ENCODE measurements at places on chromosomes 7 and 10.

GRCh38 chr10:7291487-7292270 lies 119.2 kb downstream of the SFMBT2 start:
- DNase-seq, result no peak

GRCh38 chr7:68840991-68841390 lies 757.3 kb upstream of the AUTS2 start:
- DNase-seq, result no peak

- DNase-seq, result no peak
These were observed 83.2 kb downstream of the HECTD2 start for GRCh38 chr10:91493313-91493712.

DNA sequence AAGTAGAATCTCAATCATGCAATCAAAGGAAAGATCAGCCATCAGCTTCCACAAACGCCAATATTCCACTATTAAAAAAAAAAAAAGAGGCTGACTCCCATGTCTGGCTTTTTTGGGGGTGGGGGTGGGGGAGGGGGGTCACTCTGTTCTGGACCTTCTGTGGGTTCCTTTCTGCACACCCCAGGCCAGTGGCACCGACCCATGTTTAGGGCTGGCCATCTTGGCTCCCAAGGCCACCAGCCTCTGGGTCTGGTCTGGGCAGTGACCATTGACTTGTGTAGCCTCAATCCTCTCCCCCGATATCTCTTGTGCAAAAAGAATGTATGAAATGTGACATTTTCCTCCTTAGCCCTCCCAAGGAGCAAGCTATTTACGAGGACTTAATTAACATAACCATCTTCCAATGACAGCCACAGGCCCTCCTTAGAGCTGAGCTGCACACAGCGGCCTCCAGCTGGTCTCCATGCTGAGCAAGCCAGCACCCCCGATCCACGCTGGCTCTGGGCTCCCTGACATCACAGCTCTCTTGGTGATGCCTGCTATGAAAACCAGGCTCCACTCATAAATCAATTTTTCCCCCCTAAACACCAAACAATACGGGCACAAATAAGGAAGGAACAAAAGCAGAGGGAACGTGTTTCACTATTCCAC lies 100.1 kb downstream of the ZRANB1 start:
- DNase-seq, result no peak

GRCh38 chr10:44126291-44126717 lies 258.6 kb downstream of the CXCL12 start:
- no peak for DNase-seq

GRCh38 chr7:102874166-102874829 lies 38.5 kb upstream of the LRRC17 start:
- DNase-seq, result no peak

GRCh38 chr10:1504940-1505339 lies 232.4 kb downstream of the ADARB2 start:
- no peak for DNase-seq

DNA sequence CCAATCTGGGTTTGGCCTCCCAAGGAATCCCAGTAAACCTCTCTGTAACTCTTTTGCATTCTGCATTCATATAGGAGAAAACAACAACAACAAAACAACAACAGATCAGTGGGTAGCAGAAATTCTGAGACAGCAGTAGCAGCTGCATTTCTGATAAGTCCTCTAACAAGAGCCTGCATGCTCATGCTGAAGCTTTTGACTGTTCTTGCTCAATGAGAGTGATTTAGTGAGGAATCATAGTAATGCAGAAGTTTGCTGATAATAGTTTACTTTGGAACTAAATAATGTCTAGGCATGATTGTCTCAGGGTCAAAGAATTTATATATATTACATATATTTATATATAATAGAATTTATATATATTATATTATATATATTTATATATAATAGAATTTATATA lies 35.2 kb downstream of the BMPER start:
- DNase-seq, result no peak

DNA sequence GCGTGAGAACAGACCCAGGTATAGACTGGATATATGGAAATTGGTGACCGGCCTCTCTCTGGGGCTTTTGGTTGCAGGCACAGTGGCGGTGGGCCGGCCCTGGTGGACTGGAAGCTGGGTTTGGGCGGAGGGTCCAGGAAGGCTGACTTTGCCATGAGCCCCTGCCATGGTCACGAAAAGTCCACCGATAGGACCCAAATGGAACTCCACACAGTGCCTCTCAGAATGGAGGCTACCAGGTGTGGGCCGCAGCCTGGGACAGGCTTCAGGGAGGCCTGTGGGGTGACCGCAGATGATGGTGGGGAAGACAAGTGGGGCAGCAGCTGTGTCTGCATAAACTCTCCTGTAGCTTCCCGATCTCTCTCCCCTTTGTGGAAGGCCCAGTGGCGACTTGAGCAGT lies 123.2 kb downstream of the DNAJB6 start:
- no peak for DNase-seq

- DNase-seq, result no peak
These were observed 116.2 kb downstream of the GFRA1 start for GRCh38 chr10:116156819-116157218.

DNA sequence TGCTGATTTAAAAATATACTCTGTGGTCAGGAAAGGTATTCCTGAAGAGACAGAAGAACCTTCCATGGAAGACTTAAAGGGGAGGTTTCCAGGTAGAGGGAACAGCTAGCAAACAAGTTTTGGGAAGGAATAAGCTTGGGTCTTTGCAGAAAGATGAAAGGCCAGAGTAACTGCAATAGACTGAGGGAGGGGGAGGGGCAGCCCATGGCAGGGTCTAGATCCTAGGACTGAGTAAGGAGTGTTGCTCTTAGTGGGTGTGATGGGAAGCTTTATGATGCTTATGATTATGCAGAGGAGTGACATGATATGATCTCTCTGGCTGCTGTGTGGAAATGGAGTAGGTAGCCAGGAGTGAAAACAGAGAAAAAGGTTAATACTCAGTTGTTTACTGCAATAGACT lies 90.0 kb upstream of the FEZF1 start:
- DNase-seq, result no peak

DNA sequence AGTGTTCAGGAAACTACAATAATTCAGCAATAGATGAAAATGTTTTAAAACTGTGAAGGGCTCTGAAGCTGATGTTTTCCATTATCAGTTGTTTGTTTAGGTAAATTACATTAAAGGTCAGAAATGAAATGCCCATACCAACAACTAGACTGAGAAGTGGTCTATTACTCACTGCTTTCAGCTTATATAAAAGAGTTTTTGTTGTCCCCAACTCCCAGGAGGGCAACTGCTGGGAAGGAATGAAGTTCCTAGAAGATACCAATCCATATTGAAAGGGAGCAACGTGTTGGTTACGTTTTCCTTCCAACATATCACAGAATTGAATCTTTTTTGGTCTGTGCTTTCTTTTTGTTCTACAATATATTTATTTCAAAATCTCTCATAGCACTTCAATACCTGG lies 330.6 kb upstream of the LRRN3 start:
- DNase-seq, result no peak

DNA sequence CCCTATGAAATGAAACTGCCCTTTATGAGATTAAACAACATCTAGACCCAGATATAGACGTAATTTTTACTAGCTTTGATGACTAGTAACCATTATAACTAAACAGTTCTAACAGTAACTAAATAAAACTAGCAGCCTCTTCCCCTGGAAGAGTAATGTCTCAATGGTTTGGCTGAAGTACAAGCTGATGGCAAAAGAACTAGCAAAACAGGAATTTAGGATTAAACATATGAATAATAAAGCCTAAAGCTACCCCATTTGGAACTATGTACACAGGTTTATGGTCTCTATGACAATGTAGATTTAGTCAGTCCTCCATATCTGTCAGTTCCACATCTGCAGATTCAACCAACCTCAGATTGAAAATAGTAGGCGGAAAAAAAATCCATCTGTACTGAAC lies 6.4 kb downstream of the DPY19L1 start:
- no peak for DNase-seq

DNA sequence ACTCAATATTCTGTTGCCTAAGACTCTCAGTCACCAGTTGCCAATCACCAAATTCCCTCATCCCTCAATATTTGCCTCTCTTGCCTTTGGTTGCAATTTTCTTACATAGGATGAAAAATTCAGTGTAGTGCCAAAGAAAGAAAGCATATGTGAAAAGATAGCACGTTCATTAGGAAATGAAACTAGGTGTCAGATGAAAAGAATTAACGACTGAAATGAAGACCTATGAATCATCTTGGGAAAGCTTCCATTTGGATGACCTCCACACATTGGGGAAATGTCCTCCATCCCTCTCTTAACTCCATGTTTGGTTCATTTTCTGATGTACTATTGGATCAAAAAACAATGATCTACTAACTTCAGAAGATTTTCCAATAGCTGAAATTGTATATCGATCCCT lies 145.1 kb upstream of the MEOX2 start:
- DNase-seq, result no peak

- DNase-seq, result no peak
These were observed 264.4 kb upstream of the GALNT17 start for GRCh38 chr7:70867513-70867912.

GRCh38 chr10:100025576-100025975 lies 15.8 kb upstream of the DNMBP start:
- no peak for DNase-seq

DNA sequence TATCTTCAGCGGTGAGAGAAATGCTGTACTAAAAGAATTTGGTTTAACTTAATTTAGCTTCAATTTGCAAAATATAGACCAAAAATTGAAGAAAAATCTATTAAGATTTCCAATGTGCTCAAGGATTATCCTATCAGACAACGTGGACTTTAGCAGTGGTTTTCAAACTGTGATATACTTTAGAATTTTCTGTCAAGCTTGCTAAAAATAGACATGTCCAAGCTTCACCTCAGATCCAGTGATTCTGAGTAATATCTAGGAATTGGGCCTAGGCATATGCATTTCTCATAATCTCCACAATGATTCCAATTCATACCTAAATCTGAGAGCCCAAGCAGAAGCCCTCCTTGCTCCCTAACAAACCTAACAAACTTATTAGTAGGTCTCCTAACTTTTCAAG lies 3.4 kb downstream of the WASL start:
- DNase-seq, result no peak

GRCh38 chr7:107432261-107432660 lies 37.6 kb upstream of the GPR22 start:
- DNase-seq, result no peak

GRCh38 chr10:107701943-107702342 lies 537.4 kb upstream of the SORCS1 start:
- DNase-seq, result no peak

GRCh38 chr7:148905093-148905666 lies 21.1 kb upstream of the EZH2 start:
- DNase-seq, result no peak

DNA sequence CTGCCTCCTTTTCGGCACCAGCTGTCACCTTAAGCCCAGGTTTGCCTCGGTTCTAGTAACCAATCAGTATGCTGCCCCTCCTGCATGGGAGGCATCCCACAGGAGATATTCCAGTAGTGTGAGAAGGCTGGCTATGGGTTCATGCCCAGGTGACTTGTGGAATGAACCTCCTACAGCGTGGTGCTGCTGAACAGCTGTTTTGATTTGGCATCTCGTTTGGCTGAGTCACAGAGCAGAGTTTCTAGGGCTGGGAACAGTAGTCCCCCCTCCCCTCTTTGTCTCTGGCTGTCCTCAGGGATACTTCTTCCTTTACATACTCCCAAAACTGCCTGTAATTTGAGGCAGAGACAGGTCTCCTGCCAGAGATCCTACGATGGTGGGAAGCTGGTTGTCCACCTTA lies 16.1 kb downstream of the R3HCC1L start:
- no peak for DNase-seq

- no peak for DNase-seq
These were observed 11.3 kb upstream of the ESYT2 start for GRCh38 chr7:158840604-158841003.

DNA sequence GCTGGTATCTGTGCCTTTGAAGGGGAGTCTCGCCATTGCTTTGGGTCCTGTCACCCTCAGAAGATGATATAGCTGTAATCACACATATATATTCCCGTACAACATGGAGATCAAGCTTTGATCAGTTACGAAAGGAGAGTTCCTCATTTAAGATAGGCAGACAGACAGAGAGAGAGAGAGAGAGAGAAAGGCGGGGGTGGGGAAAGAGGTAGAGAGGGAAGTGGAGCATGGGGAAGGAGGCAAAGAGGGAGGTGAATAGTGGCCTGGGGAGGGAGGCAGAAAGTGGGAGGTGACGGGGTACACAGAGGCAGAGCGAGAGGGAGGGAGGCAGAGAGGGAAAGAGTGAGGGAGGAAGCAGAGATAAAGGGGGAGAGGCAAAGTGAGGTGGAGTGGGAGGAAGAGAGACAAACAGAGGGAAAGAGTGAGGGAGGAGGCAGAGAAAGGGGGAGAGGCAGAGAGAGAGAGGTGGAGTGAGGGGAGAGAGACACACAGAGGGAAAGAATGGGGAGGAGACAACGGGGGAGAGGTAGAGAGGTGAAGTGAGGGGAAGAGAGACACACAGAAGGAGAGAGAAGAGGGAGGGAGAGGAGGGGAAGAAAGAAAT lies 44.6 kb upstream of the C1QL3 start:
- DNase-seq, result no peak

DNA sequence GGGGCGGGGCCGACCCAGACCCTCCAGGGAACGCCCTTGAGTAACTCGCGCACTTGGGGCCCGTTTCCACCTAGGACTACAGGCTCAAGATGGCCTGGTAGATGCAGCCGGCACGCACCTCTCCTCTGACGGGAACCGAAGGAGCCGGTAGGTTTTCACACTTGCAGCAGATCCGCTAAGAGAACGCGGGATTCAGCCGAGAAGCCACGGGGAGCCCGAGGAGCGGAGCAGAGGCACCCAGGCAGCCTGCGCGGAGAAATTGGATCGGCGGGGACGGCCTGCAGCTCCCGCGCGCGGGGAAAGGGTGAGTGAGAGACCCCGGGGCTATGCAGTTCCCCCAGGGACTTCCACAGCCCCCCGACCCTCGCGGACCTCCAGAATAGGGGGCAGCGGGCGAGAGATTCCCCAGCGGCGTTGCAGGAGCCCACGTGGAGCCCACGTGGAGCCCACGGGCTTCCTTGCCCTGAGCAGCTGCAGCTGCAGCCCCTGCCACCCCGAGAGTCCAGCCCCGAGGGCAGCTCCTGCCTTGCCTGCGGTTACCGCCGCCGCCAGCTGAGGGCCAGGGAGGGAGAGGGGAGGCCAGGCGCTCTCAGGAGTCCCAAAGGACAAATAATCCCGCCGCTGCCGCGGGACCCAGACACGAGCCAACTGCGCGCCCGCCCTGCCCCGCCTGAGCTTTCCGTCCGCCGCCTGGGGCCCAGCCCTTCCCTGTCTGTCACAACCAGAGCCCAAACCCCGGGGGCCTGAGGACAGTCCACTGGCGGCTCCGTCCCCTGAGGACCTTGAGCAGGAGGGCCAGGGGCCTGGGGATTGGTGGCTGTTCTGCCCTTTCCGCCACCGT lies 13.1 kb downstream of the IFT22 start:
- DNase-seq, result no peak

- no peak for DNase-seq
These were observed 134.4 kb downstream of the SLC16A9 start for GRCh38 chr10:59575269-59575668.

GRCh38 chr7:16417906-16418305 lies 3.4 kb downstream of the CRPPA start:
- no peak for DNase-seq

All from stimulated activated CD8-positive, alpha-beta memory T cell treated with anti-CD3 and anti-CD28 coated beads, Interleukin-4, amount 100 ng/mL, for 1 hour (primary cell).